Activated naive CD8-positive, alpha-beta T cell treated with anti-CD3 and anti-CD28 coated beads for 36 hours (primary cell): ENCODE measurements at places on chromosomes 1 and 21. TPM values are rescaled to one million over a fixed set of nuclear protein-coding genes. Genes with fewer than 3 reads are reported as not detected.

The NHLH1 gene
- total RNA-seq: 0.52 TPM

The DYRK1A gene
- total RNA-seq: 64.3 TPM

The C1orf185 gene
- total RNA-seq: not detected

The TCHH gene
- 0.22 TPM for total RNA-seq

The VCAM1 gene
- 2.3 TPM for total RNA-seq

The PGLYRP3 gene
- total RNA-seq: not detected

The BARHL2 gene
- not detected for total RNA-seq

The FCRL5 gene
- total RNA-seq: 0.31 TPM

The GPX7 gene
- 29.4 TPM for total RNA-seq

The EFNA1 gene
- 0.49 TPM for total RNA-seq

The LCE2B gene
- total RNA-seq: not detected

The CHML gene
- total RNA-seq: 27.6 TPM

The PIK3C2B gene
- total RNA-seq: 21.5 TPM

The MMEL1 gene
- 1.6 TPM for total RNA-seq

The HOOK1 gene
- 14.0 TPM for total RNA-seq

The ZCCHC17 gene
- 34.2 TPM for total RNA-seq

The C1orf115 gene
- 0.38 TPM for total RNA-seq
